ENCODE measurements at places on chromosomes 2 and 18.

GRCh38 chr2:27690052-27690451 is 26.4 kb downstream of the SLC4A1AP start:
- DNase-seq: no peak

DNA sequence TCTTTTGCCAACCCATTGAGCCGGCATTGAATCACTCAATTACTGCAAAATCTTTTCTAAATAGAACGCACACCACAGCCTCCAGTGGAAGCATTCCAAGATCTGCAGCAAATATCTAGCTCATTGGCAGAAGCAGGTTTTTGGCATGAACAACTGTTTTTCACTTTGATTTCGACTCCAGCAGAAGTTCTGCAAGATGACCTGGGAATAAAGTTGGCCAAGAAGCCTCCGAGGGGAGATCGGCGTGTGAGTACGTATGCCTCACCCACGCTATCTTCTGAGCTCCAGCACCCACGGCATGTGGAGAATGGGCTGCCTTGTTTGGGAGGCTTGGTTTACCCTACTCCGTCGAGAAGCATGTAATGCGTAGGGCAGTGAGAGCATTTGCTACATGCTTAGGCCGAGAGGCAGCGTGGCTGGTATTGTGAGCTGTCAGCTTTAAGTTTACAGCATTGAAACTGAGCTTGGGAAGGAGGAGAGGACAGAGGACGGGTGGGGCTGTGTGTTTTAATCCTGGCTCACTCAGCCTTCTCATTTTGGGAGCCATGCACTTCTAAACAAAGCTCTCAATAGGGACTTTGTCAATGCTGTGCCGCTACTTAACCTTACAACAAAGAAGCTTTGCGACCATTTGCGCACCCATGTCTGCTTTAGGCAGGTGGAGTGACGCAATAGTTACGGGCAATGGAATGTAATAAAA is 10.5 kb downstream of the PCARE start:
- DNase-seq: no peak

DNA sequence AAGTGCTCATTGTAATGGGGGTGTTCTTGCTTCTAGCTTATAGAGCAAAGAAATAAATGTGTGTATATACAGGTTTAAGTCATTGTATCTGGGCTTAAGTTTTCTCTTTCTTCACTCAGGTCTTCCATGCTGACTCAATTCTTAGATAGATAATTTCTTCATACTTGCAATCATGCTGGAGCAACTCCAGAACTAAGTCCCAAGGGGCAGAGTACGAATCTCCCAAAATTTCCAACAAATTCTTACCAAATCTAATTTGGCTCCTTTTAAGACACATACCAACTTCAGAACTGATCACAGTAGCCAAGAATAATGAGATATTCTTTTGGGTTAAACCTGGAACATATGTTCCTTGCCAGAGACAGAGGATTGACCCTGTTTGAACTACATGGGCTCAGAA is 4.3 kb upstream of the SPAG16 start:
- DNase-seq: no peak

DNA sequence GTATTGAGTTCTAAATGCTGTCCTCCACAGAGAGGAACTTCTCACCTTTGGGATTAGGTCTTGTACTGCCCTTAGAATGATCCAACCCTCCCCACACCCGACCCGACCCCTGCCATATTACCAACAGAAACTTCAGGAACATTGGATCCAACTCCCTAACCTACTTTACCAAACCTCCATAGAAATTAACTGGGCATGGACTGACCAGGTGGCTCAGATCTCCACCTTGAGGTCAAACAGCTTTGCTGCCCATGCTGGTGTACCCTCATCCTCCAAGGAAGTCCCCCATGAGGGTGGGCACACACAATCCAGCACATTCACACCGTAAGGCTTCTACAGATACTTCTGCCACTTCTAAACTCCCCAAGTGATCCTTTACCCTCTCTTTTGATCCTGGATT is 21.5 kb downstream of the NFE2L2 start:
- no peak for DNase-seq

- no peak for DNase-seq
Measured at GRCh38 chr2:205984381-205984780, 101.6 kb downstream of the INO80D start.

DNA sequence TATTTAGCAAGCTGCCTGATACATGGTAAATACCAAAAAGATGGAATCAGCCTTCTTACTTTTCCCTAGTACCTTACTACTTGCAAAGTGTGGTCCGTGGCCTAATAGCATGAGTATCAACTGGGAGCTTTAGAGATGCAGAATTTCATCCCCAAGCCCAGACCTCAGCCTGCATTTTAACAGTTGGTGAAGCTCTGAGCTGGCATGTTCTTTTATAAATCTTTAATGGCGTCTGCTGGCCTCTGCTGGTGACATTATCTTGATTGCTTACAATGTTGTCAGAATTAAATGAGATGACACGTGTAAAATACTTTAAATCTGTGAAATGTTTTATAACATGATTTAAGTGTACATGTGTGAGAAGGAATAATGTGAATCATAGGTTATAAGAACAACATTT is 115.1 kb upstream of the NOSTRIN start:
- DNase-seq: no peak

- no peak for DNase-seq
Measured at GRCh38 chr2:237345411-237345810, 68.6 kb downstream of the COL6A3 start.

DNA sequence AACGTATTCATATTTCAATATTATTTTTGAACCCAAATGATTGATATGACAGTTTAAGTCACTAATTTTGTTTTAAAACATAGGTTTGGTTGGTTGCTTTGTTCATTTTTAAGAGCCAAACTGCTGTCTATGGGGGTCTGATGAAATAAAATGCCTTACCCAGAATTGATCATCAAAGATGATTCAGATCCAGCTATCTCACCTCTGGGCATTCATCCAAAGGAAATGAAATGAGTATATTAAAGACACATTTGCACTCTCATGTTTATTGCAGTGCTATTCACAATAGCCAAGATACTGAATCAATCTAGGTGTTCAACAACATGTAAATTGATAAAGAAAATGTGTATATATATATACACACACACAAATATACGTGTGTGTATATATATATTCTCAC is 326.9 kb upstream of the GULP1 start:
- no peak for DNase-seq

DNA sequence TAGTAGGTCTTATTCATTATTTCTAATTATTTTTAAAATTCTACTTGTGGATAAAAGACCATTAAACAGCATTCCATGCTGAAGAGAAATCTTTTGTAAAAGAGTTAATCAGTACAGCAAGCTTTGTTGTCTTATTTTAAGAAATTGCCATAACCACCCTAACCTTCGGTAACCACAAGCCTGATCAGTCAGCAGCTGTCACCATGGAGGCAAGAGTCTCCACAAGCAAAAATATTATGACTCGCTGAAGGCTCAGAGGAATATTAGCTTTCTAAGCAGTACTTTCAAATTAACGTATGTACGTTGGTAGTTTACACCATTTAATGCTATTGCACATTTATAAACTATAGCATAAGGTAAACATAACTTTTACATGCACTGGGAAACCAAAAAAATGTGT is 650.5 kb upstream of the LINC00305 start:
- no peak for DNase-seq

DNA sequence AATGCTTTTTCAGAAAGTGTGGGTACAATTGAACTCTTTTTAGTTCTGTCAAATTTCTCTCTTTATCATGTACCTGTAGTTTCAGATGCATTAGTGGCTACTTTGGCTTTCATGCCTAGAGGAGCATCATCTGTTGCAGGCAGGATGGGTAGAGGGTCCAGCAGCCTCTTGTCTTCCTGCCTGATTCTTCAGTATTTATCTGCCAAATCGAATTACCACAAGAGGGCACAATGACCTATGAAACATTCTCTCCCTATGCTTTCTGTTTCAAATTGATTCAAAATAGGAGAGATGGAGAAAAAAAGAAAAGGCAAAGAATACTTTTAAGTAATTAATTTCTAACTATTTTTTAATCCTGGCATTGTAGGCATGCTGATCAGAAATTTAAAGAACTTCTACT is 477.2 kb downstream of the TRIB2 start:
- DNase-seq: no peak

GRCh38 chr18:72232644-72233043 is 311.5 kb downstream of the CBLN2 start:
- no peak for DNase-seq

DNA sequence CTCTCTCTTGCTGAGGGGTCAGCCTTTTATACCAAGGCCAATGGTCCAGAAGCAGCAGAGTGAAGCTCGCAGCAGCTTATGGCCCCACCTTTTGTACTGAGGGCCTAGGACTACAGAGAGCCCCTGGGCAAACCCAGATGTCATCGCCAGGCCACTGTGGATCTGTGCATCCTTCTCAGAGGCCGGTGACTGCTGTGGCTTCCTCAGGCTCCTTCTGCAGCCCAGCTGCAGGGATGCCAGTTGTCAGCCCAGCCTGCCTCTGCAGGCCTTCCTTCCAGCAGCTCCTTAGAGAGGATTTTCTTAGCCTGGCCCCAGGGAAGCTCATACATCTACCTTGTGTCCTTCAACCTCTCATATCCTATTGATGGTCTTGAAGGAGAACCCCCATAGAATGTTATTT is 6.5 kb upstream of the ACOXL start:
- no peak for DNase-seq

DNA sequence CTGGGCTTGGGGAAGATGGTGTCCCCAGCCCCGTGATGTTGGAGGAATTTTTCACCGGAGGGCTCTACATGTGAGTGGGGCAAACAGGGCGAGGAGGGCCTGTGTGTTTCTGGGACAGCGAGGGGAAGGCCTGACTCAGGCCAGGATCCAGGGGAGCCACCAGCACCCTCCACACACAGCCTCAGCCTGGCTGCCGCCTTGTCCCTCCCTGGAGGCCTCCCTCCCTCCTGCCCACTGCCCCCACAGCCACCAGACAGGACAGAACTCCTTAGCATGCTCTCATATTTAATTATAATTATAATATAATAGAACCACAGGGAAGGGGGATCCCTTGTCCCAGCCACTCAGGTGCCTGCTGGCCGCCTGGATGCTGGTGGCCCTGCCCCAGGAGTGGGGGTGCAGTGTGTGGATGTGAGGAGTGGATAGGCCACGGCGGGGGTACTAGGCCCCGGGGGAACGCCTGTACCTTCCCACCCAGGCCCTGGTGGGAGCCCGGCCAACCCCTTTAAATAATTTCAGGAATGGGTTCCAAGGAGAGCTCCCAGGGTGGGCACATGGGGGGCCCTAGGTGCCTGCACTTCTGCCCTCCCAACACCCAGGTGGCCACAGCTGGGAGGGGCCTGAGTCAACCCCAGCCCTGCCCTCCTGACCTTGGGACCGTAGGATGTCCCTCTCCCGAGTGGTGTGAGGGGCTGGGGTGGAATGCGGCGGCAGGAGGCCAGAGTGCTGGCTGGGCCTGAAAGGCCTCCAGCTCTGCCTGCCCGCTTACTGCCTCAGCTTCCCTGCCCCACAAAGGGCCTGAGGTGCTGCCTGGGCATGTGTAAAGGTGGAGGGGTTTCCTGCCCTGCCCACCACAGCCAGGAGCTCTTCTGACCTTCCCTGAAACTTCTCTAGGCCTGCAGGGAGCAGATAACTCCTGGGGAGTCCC is 8.8 kb downstream of the PDCD1 start:
- DNase-seq: no peak

DNA sequence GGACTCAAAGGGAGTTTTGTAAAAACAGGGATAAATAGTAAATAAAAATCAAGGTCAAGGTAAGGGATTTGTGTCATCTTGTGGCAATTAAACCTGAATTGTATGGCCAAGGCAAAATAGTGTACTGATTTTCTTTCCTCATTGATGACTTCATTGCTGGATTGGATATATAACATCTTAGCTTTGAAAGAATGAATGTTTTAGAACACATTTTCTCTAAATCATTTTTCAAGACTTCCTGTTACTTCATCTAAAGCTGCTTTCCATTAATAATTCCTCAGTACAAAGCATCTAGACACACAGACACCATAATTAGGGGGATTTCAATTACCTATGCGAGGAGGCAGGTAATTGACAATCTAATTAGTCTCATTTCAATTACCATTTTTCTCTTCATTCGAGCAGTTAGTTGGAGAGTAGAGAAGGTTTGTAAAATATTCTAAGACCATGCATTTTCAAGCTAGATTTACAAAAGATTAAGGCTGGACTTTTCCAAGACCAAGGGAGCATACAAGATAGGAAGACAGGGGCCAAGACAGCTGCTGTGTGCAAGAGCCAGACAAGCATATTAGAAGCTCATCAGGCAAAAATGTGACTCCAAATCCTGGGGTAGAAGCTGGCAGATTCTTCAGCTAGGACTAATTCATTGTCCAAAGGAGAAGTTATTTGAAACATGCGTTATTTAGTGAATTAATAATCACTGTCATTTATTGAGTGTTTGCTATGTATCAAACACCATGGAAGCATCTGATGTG is 253.6 kb downstream of the EPHA4 start:
- DNase-seq: no peak

DNA sequence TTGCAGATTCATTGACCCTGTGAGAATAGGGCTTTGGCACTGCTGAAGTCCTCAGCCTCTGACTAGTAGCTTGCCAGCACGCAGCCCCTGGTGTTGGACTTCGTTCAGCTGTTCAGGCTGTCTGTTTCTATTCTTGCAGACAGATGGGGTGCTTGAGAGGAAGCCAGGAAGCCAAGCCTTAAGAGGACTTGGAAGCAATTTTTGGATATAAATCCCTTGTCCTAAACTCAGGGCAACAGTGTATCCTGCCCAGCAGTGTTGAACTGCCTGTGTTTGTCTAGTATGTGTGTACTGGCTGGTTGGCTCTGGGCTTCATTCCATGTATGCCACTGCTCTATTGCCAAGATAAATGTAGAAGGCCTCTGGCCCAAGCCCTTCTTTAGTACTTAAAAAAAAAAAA is 108.6 kb downstream of the COMMD1 start:
- DNase-seq: peak; percentile 70

GRCh38 chr2:54545702-54546450 is 89.7 kb downstream of the SPTBN1 start:
- DNase-seq: no peak

GRCh38 chr2:24009367-24009679 is 562 bp upstream of the MFSD2B start:
- DNase-seq: no peak

- DNase-seq: no peak
Measured at GRCh38 chr18:26044807-26045206, 45.6 kb downstream of the SS18 start.

DNA sequence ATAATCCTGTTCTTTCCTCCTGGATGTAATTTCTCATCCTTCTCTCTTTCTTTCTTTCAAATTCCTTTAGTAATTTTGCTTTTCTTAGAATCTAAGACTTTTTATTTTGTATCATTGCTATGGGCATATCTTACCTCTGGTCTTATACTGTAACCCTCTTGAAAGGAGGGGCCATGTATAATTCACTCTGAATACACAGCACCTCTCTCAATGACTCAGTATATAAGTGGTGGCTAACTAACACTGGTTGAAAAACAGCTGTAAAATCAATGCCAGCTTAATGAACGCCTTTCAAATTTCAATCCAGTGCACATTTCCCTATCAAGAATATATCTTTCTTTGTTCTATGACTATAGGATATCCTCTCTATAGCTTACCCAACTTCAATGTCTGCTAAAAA is 53.7 kb downstream of the CWC22 start:
- DNase-seq: no peak

- no peak for DNase-seq
Measured at GRCh38 chr2:40160751-40161218, 291.1 kb downstream of the SLC8A1 start.

- no peak for DNase-seq
Measured at GRCh38 chr2:158725441-158725891, 69.7 kb upstream of the DAPL1 start.

GRCh38 chr2:226904592-226904991 is 68.7 kb downstream of the RHBDD1 start:
- no peak for DNase-seq

GRCh38 chr2:44330801-44331200 is 30.5 kb downstream of the PREPL start:
- no peak for DNase-seq

Measured in amygdala (tissue), 56 donors.